Activated naive CD4-positive, alpha-beta T cell treated with anti-CD3 and anti-CD28 coated beads, Interleukin-2, amount 50 U/mL, for 16 hours (primary cell): ENCODE measurements at places on chromosomes 1 and 21.

- DNase-seq = no peak
Measured at GRCh38 chr1:207077012-207077411, 11.6 kb upstream of the C4BPB start.

DNA sequence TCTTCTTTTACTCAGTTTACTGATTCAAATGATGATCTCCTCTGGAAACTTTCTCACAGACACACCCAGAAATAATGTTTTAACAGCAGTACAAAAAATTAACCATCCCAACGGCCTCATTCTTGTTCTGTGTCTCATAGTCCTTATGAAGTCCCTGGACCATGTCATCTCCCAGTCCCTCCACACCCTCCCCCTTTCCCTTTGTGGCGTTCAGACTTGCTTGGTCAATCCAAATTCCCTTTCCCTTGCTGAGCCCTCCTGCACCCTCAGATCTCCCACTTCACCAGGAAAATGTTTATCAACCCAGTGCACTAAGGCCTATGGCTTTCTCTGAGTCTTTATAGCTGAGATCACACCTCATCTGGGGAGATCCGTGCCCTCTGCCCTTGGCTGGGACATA lies 85.9 kb downstream of the CENPF start:
- no peak for DNase-seq

GRCh38 chr1:235078480-235079381 lies 49.9 kb downstream of the TOMM20 start:
- no peak for DNase-seq

DNA sequence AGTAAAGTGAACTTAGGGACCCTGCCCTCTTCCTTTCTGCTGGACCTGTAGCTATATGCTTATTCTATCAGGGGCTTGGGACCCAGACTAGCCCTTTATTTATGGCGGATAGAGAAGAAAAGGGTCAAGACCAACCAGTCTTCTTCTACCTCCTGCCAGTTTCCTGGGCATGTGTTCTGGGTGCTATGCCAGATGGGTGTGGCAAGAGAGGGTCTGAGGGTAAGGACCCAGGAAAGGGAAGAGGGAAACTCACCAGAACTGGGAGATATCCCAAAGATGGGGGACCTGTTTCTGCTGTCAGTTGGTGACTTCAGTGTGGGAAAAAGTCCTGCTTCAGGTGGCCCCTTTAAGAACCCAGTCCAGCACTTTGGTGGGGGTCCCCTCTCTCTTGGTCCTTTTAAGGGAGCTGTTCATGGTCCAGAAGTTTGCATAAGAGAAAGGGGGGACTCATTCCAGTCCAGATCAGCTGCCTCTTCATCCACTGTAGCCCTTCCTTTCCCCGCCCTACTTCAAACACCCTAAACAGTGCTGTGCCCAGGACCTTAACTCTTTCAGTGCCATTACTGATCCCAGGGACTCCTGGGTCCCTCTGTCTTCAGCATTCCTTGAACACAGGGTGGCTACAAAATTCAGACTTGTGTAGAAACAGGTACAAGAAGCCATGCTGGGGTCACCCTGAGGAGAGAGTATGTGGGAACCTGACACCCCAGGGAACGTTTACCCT lies 18.4 kb downstream of the SSR2 start:
- no peak for DNase-seq

GRCh38 chr1:230079199-230080024 lies 12.4 kb downstream of the GALNT2 start:
- DNase-seq = no peak

DNA sequence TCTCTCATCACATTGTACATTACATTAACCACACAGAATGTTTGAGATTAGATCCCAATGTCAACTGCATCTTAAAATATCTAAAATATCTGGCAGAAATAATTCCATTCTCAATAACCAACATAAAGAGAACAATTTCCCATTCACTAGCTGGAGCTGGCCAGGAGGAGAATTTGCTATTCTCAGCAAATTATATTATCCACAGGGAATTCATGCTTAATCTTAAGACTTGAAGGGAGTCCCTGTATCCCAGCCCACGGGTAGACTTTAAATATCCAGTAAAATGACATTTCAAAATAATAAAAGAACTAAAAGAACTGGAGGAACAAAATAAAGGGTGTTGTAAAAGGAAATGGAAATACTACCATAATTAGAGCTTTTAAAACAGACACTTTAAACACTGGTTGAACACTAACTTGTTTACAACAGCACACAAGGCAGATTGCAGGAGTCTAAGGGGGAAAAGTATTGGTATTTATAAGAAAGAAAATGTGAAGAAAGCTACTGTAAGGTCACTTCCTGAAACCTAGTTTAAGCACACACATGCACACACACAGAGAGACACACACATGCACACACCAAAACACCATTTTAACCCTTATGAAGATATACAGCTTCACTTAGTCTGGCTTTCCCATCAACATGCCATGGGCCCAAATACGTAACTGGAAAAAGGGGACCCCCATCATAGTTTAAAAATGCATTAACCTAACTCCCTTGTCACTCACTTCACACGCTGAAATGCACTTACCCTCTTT lies 107.0 kb downstream of the PTPN14 start:
- DNase-seq = no peak

- no peak for DNase-seq
Measured at GRCh38 chr1:7688659-7689058, 82.4 kb upstream of the VAMP3 start.

DNA sequence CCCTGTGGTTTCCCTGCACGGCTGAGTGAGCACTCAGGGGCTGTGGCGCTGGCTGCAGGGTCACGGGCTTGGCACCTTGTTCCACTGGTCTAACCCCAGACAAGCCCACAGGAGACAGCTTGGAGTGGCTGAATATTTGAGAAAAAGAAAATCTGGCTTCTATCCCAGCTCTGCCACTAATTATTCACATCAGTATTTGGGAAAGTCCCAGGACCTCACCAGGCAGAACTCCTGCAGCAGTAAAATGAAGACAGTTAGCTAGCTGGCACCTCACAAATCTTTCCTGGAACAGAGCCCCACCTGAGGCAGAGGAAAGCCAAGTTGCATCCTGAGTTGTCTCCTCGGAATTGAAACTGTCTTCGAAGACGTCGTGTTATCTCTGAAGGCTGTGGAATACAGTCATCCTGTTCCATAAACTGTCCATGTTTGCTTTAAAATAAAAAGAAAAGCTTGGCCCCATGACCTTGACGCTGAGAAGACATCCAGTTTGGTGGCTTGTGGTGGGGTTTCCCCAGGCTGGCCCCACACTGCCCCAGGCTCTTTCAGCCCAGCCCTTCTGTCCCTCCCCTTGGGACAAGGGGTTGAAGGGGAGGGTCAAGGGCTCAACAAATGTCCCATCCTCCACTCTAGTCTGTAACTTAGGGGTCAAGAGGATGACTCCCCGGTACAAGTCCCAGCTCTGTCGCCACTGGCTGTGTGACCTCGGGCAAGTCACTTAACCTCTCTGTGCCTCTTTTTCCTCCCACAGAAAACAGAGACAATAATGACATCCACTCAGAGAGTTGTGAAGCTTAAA lies 93.8 kb upstream of the TMPRSS2 start:
- DNase-seq = no peak

- no peak for DNase-seq
Measured at GRCh38 chr21:15140321-15141019, 75.7 kb upstream of the NRIP1 start.

GRCh38 chr1:69737527-69738185 lies 169.9 kb downstream of the LRRC7 start:
- no peak for DNase-seq

DNA sequence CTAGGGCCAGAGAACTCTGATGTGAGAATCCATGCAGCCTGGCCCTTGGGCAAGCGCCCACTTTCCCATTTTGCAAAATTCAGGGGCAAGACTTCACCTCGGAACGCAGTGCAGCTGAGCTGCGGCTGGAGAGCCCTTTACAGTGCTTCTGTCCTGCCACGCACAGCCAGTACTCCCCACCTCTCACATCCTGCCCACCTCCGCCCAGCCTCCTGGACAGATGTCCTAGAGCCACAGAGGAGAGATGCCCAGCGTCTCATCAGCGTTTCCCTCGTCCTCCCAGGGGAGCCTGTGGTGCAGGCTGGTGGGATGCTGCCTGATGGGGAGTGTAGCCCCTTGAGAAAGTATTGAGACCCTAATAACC lies 29.6 kb downstream of the RUNX3 start:
- no peak for DNase-seq

DNA sequence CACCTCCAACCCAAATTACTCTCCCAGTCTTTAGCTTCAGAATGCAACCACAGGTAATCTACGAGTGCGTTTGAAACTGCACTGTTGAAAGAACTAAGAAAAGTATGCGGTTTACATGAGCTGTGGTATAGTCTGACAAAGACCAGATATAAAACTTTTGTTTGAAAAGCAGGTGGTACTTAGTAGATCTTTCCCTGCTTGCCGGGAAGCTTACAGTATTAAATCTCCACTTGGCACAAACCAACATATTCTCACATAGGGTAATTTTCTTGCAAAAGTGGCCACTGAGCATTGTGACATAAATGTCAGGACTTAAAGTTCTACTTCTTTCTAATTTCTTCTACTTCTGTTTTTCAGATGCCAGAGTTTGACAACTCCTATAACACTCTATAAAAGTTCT lies 8.4 kb downstream of the RGS2 start:
- no peak for DNase-seq

DNA sequence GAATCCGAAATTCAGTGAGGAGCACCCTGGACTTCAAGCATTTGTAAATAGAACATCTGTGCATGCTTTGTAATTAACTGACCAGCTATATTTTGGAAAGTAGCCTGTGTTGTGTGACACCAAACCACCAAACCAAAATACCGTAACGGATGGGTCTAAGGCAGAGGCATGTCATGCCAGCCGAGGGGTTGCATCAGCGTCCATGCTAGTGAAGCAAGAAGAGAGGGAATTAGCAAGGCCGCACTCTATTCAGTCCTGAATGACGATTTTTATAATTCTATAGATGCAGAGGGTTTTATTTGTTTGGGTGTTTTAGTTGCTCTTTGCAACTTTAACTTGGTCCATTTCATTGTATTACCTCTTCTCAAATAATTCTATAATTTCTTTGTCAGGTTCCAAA lies 116.8 kb upstream of the SMYD2 start:
- no peak for DNase-seq

DNA sequence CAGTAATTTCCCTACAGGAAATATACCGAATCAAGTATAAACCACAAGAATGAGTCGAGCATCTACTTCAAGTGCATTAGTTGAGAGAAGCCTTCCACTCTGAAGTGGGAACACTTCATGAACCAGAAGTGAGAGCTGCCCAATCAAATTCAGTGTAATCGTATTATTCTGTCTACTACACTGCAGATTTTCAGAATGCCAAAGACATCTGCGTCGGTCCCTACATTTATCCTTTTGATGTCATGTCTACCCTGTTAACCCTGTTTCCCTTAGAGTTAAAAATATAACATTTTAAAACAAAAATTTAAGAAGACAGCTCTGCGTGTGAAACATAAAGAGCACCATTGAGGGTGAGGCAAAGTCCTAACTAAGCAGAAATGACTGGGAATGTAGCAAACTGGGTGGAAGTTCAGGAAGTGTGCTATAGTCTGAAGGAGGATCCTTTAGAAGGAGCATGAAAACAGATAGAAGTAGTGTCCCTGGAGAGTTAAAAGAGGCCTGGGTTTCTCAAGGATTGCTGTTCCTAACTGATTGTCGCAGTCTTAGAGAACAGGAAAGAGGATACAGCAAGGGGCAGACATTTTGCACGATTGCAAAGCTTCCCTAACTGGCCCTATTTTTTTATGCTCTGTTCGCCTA lies 291.2 kb downstream of the PTPRC start:
- no peak for DNase-seq

DNA sequence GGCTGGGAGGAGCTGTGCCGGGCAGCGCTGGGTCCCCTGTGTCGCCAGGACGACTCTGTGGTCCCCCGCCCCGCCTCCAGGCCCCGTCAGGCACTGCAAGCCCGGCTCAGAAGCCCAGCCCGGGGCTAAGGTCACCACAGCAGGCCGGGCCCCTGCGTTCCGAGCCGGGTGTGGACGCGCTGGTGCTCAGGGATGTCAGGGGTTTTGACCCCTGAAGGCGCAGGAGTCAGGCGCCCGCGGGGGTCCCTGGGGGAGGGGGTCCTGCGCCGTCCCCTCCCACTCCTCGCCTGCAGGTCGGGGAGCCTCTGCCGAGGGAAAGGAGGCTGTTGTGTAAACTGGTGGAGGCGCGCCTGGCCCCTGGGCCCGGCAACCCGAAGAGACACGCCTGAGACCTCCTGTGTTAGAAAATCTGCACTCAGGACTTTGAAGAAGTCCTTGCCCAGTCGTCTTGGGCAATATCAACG lies 23.7 kb upstream of the TMEM54 start:
- DNase-seq = peak; percentile 22

GRCh38 chr1:30444401-30444800 lies 279.0 kb downstream of the MATN1 start:
- no peak for DNase-seq

GRCh38 chr1:81004011-81004410 lies 796.7 kb upstream of the ADGRL2 start:
- no peak for DNase-seq

- DNase-seq = peak; percentile 51
Measured at GRCh38 chr1:8862528-8862927, 16.0 kb downstream of the ENO1 start.

DNA sequence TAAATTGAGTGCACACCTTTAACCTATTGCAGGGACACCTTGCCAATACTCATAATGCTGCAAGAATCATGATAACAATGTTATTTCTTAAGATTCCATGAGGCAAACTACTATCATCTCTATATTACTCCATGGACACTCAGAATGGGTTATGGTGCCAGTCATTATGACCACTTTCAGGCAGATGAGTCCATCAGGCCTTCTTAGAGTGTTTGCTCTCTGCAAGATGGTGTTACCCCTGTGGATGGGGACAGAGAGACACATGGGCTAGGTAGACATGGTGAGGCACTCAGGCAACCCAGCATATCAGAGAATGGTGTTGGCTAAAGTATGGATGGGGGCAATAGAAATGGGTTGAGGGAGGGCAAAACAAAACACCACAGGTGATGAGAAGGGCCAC lies 59.7 kb downstream of the XCL2 start:
- no peak for DNase-seq

DNA sequence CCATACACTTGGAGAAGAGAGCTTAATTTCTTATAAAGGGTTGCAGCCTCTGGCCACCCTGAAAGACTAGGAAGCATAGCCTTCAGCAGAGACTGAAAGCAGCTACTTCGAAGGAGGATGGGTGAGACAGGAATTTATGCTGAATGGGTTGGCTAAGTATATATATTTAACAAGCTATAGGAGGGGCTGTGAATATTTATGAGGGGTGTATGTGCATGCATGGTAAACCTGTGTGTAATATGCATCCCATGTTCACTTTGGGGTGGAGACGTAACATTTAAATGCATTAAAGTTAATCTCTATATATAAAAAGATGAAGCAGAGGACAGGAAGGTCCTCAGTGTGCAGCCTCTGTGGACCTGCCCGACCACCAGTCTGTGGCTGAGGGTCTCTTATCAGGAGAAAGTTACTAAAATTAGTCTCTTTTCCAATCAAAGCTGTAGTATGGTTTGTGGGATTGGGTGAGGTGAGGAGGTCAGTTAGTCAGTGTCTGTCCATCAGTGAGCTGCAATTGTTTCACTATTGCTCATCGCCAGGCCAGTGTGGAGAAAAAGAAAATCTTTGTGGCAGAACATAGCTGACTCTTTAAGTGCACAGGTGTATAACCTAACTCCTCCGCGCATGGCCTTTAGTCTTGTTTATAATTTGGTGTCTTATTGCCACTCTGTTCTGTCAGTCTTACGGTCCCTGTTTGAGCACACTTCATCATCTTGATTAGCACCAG lies 35.4 kb upstream of the DSCAM start:
- no peak for DNase-seq

- peak; percentile 59 for DNase-seq
Measured at GRCh38 chr1:23810818-23811540, 10.4 kb upstream of the GALE start.
